ENCODE measurements at places on chromosomes 3 and 15.
A peak's percentile ranks its signal among the peaks of the same experiment; 100 is the strongest.

DNA sequence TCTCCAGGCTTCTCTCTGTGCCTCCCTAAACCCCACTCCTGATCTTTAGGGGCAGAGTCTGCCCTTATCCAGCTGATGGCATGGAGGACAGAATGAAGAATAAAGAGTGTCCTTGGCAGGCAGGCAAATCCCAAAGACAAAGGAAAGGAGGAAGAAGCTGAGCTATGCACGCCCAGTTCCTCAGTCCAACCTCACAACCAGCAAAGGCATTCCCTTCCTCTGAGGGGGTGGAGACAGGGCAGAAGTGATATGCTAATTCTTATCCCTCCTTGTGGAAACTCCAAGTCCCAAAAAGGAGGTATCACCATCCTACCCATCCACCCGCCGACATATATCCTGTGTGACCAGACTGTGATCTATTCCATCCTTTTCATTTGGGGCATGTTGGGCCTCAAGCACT is 10.5 kb upstream of the CCDC54 start:
- DNase-seq = no peak

GRCh38 chr3:123448536-123449101 is at the start of gene ADCY5:
ADCY5 (minus strand) TSS chr3:123449090; CDS start chr3:123448545, 545 bp downstream.
- no peak for DNase-seq

DNA sequence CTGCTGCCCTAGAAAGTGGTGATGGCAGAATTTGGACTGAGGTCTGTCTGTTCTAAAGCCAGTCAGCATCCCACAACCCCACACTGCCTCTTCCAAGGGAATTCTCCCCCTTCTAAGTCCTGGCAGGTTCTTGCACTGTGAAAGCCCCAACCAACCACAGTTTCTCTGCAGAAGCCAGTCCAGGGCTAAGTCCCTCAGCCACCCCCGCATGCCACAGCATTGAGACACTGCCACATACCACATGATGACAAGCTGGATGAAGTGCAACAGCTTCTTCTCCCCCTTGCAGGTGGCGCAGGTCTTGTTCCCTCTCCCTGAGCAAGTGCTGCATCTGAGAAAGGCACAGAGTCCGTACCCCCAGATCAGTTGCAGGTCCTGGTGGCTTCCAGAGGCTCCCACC is 18.6 kb downstream of the SSUH2 start:
- no peak for DNase-seq

GRCh38 chr15:74530771-74531143 is 10.3 kb upstream of the ARID3B start:
- no peak for DNase-seq

- DNase-seq = no peak
Observed at GRCh38 chr3:11071096-11071755, 78.7 kb downstream of the SLC6A1 start.

- peak; percentile 54 for DNase-seq
Observed at GRCh38 chr15:89888214-89888804, 5.5 kb downstream of the AP3S2 start.

DNA sequence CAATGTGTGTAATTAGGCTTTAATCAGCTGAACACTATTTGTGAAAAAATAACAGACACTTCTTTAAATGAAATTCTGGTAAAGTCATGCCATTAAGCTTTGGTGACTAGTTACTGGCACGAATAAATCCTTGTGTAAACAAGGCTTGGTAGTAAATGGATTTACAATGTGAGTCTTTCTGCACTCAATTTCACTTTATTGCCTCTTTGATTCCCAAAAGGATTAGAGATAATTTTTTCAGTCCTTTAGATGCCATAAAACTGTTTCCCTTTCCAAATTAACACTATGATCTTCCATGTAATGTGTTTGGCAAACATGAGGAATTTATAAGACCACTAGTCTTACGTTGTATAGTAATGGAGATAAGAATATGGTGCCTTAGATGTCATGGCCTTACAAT is 339.5 kb upstream of the DNAJC19 start:
- DNase-seq = no peak

DNA sequence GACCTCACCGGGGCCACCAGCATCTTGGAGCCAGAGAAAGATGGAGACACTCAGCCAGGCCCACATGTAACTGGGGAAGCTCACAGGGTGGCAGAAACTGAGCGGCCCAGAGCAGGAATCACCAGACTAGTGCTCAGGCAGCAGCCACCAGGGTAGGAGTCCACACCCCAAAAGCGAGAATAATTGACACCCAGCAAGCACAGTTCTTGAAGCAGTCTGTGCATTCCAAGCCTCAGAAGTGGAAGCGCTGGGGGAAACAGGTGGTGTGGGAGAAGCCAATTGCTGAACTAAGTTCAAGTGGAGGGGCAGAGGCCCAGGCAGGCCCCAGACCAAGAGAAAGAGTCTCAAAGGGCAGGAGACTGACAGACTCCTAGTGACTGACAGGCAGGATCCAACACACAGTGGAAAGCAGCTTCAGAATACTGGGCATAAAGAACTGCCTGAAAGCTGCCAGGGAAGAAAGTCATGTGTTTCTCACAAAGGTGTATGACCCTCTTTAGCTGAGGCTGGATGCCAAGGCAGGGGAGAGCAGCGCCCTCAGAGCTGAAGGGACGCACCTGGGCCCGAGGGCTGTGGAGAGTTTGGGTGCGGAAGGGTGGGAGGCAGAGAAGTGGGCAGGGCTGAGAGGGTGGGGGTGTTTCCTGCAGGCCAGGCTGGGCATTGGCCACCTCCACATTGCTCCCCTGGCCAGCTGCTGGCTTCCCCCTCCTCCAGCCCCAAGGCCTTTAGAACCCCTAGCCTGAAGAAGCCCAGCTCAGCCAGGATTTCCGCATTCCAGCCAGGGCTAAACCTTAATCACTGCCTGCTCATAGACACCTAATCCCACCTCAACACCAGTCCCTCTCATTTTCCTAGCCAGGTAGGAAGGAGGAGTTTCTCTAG is 7.7 kb downstream of the NT5DC2 start:
- no peak for DNase-seq

DNA sequence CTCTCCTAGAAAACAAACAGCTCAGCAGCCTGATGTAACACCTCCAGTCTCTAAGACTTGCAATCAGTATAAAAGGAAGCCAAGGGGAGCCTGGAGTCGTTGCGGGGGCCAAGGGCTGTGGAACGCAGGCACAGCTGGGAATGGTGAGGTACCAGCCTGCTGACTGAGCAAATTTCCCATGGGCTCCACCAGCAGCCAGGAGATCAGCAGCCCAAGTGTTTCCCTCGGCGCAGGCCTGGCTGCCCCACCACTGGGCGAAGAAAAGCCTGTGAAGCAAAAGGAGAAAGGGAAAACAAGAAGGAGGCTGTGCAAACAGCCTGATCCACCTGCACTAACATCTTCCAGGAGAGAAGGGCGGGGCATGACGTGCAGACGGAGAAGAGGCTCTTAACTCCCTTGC is 155.3 kb downstream of the SHQ1 start:
- DNase-seq = no peak

DNA sequence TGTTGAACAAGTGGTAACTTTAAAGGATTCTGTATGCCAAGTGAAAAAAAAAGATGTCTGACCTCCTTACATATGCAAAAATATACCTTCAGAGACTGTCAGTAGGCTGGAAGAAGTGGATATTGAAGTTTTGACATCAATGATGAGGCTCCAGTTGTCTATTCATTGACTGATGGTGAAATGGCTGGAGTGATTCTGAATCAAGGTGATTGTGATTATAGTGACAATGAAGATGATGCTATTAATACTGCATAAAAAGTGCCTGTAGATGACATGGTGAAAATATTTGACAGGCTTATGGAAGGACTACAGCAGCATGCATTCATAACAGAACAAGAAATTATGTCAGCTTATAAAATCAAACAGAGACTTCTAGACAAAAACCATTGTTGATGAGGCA is 4.1 kb downstream of the CCR8 start:
- DNase-seq = no peak

GRCh38 chr3:61192222-61192621 is 59.0 kb downstream of the FHIT start:
- no peak for DNase-seq

DNA sequence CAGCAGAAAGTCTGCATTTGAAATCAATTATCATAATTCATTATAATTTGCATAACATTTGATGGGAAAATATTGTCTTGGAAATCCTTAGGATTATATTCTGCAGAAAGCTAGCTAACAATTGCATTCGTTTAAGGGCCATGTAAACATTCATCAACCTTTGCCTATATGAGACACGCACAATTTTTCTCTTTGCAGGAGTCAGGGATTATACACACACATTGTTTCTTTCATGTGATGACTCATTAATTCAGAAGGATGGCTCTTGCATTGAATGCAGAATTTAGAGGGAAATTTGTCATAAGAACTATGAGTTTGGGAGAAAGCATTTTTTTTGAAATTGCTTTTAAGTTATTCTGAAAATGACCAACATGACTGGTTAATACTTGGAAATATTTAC is 844.7 kb downstream of the DIPK2A start:
- DNase-seq = no peak

- no peak for DNase-seq
Observed at GRCh38 chr3:128226186-128226725, 73.0 kb downstream of the EEFSEC start.

DNA sequence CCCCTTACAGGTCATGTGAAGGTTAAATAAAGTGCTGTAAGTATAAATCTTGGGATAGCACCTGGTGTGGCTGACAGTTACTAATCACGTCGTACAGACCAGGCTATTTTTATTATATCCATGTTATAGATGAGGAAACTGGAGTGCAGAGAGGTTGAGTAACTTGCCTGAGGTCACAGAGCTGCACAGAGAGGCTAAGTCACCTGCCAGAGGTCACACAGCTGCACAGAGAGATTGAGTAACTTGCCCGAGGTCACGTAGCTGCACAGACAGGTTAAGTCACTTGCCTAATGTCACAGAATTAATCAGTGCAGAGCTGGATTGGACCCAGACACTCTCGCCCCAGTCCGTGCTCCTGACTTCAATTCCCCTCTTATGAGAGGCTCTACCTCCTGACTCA is 171.5 kb downstream of the NUP210 start:
- no peak for DNase-seq

DNA sequence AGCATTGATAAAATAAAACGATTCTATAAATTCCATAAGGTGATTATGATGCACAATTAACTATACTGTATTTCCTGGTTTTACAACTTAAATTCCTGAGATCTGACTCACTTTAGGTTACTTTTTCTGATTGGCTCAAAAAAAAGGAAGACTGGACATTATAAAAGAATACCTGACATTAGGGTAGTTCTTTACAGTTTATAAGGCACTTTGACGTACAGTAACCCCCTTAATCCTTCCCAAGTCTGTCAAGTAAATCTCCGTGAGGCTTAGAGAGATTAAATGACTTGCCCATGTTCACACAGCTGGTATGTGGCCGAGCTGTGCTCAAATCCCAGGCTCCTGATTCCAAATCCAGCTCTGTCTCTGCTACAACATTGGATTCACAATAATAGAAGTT is 1.0 kb upstream of the SLTM start:
- no peak for DNase-seq
